ENCODE measurements at places on chromosomes 1 and 21.

DNA sequence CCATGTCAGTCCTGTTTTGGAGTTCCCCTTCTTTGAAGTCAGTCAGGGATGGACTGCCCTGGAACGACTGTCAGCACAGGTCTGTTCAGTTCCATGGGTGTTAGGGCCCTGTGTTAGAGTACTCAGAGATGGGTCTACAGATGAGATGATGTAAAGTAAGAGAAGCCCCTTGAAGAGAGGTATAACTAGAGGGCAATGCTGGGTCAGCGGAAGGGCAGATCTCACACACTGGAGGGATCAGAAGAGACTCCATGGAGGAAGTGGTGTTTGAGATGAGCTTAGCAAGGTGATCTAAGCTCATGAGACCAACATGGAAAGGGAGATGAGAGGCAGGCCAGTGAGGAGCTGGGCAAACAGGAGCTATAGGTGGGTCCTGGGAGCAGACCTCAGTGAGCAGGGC lies 7.6 kb downstream of the PPFIA4 start:
- DNase-seq, result no peak

DNA sequence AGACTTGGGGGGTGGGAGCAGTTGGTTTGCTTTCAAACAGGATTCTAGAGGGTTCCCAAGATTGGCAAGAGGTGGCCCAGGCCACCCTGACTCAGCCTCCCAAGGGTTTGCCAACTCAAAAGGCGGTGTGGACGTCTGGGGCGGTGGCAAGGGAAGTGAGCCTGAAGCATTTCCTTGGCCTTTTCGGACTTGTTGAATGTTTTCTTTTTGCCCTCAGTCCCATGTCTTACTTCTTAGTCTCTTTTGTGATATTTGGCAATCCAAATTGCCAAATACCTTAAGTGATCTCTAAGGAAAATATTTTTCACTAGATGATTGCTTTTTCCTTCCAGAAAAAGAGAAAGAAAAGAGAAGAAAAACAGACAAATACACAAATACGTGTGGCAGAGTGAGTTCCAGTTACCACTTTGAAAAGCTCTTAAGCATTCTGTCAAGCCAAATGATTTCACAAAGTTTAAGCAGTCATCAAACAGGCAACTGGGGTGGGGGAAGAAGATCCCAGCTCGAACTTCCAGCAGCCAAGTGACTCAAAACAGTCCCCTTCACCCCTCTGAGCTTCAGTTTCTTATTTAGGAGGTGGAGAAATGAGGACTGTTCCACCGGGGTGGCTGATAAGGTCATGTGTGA lies 374.6 kb upstream of the USP24 start:
- DNase-seq, result no peak

DNA sequence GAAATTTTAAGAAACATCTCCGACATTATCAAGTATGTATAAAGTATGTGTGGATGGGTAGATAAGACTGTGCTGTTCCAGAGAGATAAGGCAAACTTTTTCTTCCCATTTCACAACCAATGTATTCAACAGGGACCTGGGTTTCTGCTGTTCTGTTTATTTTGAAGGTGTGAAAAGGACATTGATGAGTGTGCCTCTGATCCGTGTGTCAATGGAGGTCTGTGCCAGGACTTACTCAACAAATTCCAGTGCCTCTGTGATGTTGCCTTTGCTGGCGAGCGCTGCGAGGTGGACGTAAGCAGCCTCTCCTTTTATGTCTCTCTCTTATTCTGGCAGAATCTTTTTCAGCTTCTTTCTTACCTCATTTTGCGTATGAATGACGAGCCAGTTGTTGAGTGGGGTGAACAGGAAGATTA lies 174.0 kb downstream of the CRB1 start:
- no peak for DNase-seq

GRCh38 chr1:218695525-218695924 lies 350.4 kb downstream of the TGFB2 start:
- no peak for DNase-seq

DNA sequence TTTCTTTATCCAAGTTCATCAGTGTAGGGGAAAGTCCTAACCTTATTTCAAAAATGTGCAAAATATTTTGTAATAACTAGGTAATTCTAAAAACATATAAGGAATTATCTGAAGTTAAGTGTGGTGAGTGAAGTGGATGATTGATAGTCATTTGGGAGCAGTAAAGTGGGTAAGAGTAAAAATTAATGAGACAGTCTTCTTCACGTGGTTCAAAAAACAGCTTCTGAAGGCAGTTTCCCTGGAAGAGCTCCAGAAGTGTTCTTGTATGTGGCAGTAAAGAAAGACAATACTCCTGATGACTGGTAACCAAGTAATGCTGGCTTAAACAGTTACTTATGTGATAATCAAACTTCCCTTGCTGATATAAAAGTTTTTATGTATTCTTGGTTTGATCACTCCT lies 50.3 kb downstream of the LEPR start:
- DNase-seq, result no peak
